ENCODE measurements at places on chromosomes 4 and X.
A peak's percentile ranks its signal among the peaks of the same experiment; 100 is the strongest.

- DNase-seq, result no peak
Measured at GRCh38 chr4:125736057-125736456, 421.3 kb downstream of the FAT4 start.

DNA sequence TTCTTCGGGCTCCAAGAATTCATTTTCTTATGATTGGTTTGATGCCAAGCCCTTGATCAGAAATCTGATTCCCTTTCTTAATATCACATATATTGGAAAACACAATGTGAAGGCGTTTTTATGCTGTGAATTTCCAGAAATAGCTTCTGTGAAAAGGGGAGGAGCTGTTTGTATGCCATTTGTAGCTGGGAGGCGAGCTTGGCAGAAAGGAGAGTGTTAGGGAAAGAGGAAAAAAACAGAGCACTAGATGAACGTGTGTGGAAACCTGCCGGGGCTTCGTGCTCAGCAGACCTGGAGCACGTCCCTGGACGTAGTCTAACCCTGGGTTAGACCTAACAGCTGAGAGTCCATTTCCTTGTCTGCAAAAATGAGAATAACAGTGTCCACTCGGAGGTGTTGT, 3.4 kb downstream of the CLCN4 start:
- DNase-seq, result no peak

GRCh38 chrX:66634272-66634671, 4.6 kb downstream of the EDA2R start:
- DNase-seq, result no peak

- DNase-seq, result no peak
Measured at GRCh38 chrX:54178100-54178940, 4.7 kb downstream of the FAM120C start.

DNA sequence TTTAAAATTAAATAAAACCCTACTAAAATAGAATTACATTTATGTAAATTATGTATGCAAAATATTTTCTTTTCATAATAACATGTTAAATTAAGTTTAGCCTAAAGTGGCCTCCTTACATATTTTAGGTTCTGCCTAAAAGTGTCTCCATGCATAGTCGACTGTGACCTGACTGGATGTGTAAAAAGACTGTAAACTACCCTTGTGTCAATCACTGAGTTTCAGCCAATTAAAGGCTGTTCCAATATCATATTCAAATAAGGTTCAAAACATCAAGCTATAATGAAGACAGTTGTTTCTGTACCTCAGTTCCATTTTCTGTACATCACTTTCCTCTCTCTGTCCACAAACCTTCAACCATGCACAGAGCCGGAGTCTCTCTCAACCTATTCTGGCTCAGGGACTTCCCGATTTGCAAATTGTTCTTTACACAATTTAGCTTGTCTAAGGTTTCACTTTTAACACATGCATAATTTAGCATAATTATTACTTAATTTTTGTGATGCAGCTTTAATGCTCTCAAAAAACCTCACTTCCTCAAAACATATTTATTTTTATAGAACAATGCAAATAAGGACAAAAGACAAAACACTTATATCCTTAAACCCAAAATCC, 60.1 kb downstream of the SH3RF1 start:
- DNase-seq, result no peak

DNA sequence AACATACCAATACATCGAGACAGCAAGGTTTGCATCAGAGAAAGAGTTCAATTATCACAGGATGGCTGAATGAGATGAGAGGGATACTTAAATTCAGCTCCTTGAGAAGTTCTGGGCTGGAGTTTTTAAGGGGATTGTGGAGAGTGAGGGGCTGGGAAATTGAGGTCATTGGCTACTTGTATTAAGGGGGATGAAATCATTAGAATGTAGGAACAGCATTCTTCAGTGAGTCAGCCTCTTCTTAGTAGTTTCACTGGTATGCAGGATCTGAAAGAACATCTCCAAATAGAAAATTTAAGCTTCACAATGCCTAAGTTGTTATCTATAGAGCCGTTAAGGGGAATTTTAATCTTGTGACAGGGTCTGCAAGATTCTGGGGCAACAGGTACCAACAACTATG, 211.6 kb upstream of the TAPT1 start:
- no peak for DNase-seq

GRCh38 chrX:40104985-40105834, 7.5 kb upstream of the BCOR start:
- no peak for DNase-seq

DNA sequence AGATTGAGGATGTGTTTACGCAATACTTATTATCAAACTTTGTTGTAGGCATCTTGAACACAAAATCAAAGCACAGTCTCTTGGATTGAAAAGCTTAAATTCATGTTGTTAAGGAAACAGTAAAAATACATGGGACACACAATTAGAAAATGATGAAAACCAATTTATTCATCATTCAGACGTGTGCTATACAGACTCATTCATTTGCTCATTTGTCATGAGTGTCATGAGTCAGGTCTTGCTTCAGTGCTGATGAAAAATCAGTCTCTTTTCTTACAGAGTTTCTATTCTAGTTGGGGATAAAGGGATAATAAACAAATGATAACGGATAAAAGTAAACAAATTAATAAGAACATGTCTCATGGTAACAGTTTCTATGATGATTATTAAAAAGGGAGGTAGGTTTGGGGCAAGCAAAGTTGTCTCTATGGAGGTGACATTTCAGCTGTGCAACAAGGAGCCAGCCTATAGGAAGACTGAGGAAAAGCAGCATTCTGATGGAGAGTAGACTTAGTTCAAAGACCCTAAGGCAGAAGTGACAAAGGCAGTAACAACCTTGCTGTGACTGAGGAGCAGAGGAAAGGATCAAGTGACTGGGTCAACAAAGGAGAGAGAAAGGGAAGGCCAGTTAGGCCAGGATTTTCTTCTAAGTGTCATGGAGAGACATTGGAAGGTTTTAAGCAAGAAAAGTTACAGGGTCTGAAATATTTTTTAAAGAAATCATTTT, 224.0 kb upstream of the HHIP start:
- DNase-seq, result peak; percentile 5

DNA sequence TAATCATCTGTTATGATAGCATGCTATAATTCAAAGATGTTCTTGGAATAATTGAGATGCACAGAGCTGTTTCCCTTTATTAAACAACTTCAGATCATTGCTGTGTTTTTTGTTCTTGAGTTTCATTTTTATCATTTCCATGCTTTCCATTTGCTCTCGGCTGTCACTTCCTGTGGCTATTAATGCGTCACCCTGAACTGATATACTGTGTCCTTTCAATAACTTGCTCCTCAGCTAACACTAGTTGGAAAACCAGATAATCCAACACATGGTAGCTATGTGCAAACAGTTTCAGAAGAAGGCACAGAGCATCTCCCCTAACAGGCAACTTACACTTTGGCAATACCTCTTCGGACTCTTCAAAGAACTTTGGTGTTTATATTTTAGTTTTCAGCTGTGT, 376.0 kb downstream of the GBA3 start:
- DNase-seq, result no peak

DNA sequence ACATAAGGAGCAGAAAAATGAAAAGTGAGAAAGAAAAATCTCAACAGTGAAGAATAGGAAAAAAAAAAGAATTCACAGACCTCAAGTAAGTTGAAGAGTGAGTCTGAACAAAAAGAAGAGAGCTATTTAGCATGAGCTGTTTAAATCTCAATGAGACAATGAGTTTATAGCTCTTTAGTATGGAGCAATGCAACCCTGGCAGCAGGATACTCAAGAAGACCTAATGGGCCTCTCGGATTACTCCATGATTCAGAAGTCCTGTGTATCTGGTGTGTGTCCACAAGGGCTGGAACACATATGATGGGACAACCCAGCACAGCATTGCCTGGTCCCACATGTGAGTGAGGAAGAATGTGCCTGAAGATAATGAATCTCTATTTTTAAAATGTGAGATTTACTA, 563.1 kb upstream of the INTU start:
- DNase-seq, result no peak

DNA sequence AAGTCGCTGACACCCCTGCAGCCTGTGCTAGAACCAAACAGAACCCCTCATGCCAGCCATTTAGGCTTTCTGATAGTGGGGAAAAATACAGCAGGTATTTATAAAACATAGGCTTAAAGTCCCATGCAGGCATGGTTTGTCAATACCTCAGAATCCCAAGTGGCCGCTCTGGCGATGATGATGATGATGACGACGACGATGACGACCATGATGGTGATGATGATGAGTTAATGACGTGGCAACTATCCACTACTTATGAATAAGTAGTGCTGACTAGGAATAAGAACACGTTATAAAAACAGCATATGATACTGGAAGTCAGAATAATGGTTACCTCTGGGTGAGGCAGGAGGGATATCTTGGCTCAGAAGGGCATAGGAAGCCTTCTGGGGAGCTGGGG, 18.0 kb downstream of the CCDC149 start:
- no peak for DNase-seq

DNA sequence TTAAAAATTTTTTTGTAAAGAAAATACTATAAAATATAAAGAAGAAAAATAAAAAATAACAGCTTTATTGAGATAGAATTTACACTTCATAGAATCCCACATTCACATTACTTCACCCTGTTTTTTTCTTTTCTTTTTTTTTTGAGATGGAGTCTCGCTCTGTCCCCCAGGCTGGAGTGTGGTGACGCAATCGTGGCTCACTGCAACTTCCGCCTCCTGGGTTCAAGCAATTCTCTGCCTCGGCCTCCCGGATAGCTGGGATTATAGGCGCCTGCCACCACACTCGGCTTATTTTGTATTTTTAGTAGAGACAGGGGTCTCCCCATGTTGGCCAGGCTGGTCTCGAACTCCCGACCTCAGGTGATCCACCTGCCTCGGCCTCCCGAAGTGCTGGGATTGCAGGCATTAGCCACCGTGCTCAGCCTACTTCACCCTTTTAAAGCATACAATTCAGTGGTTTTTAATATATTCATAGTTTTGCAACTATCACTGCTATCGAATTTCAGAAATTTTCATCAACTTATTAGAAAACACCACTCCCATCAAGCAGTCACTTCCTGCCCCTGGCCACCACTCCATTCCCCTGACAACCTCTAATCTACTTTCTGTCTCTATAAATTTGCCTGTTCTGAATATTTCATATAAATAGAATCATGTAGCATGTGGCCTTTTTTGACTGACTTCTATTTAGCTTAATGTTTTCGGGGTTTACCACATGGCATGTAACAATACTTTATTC, 48.7 kb downstream of the TMEM131L start:
- no peak for DNase-seq

DNA sequence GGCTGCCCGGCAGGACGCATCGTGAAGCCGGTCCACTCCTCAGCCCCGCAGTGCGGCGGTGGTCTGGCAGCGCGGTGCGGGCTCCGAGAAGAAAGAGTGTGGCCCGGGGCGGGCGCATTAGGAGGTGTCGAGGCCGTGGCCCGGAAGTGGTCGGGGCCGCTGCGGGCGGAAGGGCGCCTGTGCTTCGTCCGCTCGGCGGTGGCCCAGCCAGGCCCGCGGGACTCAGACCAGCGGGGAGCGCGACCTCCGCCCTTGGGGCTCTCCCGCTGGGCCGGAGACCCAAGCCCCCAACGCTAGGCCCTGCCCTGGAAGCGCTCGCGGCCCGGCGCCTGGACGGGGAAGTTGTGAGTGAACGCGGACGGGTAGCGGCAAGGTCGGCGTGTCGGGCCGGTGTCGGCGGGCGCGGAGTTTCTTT, 60.0 kb downstream of the HS3ST1 start:
- no peak for DNase-seq

DNA sequence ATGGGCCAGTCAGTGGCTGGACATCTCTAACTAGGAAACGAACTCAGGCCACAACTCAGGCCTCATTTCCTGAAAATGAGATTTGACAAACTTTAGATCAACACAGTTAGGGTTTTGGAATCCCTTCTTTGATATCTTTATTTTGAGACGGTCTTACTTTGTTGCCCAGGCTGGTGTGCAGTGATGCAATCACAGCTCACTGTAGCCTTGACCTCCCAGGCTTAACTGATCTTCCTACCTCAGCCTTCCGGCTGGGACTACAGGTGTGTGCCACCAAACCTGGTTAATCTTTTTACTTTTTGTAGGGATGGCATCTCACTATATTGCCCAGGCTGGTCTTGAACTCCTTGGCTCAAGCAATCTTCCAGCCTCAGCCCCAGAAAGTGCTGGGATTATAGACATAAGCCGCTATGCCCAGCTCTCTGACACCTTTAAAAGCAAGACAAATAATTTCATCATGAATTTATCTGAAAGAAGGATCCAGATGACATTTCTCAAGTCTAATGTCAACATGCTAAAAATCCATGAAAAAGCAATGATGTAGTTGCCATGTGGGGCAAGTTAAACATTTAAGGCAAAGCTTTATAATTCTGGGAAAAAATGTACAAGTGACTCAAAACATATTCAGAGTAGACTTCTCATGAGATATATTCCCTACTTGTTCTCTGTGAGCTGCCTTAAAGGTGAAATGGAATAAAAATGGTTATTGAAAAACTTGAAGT, 89.1 kb upstream of the CBR4 start:
- DNase-seq, result no peak

DNA sequence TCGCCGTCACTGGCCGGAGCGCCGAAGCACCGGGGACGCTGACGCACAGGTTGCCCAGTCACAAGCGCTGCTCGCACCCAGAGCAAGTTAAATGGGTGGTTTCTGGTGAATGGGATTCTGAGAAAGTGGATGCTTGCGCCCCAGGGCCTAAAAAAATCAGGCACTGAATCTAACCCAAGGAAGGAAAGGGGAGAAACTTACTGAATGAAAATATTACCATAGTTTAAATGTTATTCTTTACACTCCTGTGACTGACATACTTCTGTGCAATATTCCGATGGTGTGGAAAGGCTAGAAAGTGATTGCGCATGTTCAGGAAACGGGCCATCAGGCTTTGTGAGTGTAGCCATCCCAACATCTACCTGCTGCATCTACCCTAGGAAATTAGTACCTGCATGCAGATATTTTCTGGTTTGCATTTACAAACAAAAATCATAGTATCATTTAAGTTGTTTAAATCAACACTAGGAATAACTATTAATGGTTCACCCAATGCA, 838 bp upstream of the ABCG2 start:
- no peak for DNase-seq

- DNase-seq, result no peak
Measured at GRCh38 chr4:47494124-47494430, 9.0 kb downstream of the ATP10D start.
